ENCODE measurements at places on chromosomes 12 and 14.

GRCh38 chr14:104925214-104925854 lies 655 bp downstream of the PLD4 start:
- DNase-seq: no peak

GRCh38 chr12:78888568-78888967 lies 24.0 kb downstream of the SYT1 start:
- DNase-seq: no peak

DNA sequence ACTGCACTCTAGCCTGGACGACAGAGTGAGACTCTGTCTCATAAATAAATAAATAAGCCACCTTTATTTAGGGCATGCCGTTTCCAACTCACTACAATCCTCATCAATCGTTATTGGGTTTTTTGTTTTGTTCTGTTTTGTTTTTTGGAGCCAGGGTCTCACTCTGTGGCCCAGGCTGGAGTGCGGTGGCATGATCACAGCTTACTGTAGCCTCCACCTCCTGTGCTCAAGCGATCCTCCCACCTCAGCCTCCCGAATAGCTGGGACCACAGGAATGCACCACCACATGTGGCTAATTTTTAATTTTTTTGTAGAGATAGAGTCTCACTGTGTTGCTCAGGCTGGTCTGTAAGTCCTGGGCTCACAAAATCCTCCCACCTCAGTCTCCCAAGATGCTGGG lies 3.6 kb upstream of the ANAPC5 start:
- DNase-seq: no peak

DNA sequence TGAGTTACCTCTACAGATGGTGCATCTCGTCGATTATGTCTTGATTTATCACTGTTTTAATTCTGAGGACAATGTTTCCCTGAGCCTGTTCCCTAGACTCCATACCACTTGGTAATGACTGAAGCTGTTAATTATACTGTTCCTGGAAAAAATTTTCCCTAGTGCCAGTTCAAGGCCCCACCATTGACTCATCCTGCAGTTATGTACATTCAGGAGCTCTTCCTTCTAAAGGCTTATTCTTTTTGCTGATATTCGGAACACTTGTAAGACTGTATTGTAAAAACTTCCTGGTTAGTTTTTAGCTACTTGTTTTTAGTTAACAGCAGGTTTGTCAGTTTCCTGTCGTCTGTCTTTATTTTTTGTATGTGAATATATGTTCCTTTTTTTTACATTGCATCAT lies 30.4 kb upstream of the PPP2R5E start:
- no peak for DNase-seq

GRCh38 chr14:85535321-85535720 lies 5.4 kb downstream of the FLRT2 start:
- DNase-seq: peak; percentile 44

- no peak for DNase-seq
Measured at GRCh38 chr12:110280392-110280778, 662 bp upstream of the ATP2A2 start.

DNA sequence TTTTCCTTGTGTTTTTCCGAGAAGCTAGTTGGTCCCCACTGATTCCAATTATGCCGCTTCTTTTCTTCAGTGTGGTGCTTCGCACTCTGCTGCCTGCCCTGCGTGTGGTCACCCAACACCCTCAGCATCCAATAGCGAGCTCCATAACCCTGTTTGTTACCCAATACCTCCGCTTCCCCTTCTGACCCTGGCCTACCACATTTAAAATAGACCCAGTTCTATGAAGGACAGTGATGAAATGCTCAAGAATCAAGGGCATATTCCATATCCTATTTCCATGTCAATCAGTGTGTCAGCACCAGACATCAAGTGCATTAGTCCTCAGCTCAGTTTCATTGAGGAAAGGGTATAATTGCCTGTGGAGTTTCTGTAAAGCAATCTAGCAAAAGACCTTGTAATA lies 9.5 kb downstream of the NDRG2 start:
- no peak for DNase-seq

DNA sequence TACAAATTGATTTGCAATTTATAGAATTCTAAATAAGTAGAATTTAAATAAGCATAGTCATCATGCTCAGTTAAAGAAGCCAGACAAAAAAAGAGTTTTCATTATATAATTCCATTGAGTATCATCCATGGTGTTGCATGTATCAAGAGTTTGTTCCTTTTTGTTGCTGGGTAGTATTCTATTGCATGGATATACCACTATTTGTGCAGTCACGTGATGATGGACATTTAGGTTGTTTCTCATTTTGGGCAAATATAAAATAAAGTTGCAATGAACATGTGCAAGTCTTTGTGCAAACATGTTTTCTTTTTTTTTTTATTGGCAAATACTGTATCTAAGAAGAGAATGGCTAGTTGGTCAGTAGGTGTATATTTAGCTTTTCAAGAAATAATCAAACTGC lies 186.2 kb upstream of the FRMD6 start:
- DNase-seq: no peak

- no peak for DNase-seq
Measured at GRCh38 chr12:77343291-77343690, 277.9 kb upstream of the E2F7 start.

DNA sequence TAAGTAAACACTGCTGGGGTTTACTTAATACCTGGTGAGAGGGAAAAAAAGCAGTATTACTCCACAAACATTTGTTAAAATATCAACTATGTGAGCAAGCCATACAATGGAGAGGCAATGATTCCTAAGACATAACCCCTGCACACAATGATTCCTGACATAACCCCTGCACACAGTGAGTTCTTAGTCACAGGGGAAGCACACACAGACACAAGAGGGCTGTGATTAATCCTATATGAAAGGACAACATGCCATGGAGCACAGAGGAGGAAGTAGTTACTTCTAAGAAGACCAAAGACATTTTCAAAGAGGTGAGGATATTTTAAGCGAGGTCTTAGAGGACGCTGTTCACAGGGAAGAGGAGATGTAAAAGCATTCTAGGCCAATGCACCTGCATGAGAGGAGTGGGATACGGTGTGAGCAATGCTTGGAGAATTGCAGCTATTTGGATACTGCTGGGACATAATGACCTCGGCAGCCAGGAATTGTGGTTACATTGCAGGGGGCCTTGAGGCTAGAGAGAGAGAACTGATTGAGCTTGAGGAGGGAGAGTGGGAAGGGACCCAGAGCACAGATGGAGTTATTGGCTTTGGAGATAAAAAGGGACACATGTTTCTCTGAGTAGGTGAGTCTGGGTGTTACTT lies 211.9 kb downstream of the APAF1 start:
- no peak for DNase-seq

GRCh38 chr12:77882709-77883108 lies 52.0 kb downstream of the NAV3 start:
- no peak for DNase-seq

DNA sequence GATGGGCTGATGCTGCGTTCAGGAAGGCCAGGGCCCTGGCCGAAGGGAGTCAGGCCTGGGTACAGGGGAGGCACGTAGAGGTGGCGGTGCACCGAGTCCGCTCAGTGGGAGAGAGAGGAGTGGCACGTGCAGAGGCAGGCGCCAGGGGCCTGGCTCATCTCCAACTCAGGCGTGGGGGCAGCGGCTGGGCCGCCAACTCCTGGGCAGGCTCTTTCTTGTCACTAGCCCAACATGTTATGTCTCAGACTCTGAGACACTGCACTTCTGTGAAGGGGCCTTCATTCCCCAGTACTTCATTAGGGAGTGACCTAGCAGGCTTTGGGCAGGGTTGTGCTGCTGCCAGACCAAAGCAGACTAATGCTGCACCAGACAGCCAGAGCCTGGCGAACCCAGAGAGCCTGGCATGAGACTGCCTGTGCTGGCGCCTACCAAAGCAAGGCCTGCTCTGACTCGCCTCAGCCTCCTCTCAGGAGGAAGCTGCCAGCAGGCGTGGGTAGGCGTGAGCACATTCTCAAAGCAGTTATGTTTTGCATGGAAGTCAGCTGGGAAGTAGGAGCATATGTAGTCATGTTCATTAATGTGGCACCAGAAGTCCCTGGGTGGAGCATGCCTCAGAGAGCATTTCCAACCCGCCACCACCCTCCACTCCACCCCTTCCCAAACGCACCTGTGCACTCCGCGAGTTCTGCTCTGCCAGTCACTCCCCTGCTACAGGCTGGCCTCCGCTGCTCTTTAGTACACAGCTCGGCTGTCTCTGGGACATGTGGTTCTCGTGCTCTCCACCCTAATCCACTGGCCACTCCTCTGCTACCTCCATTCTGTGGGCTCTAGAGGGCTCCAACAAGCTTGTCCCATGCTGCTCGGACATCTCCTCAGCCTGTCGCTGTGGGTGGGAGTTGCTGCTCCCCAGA lies 9.7 kb downstream of the CKB start:
- DNase-seq: peak; percentile 65

- no peak for DNase-seq
Measured at GRCh38 chr14:64465831-64466554, 694 bp downstream of the AKAP5 start.

DNA sequence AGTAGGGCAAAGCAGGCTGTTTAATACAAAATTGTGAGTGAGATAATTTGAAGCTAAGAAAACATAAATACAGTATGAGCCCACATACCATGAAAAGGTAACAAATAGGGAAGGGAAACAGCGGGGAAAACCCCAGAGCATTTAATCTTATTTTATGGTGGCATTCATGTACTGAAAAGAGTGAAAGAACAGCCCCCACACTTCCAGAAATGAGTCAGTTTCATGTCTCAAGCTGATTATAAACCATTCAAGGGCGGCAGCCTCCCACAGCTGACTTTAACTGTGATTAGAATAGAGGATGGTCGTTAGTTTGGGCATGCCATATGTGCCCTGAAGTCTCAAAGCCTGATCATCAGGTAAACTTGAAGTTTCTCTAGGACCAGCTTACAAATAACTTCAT lies 64.5 kb downstream of the FOXG1 start:
- DNase-seq: no peak

DNA sequence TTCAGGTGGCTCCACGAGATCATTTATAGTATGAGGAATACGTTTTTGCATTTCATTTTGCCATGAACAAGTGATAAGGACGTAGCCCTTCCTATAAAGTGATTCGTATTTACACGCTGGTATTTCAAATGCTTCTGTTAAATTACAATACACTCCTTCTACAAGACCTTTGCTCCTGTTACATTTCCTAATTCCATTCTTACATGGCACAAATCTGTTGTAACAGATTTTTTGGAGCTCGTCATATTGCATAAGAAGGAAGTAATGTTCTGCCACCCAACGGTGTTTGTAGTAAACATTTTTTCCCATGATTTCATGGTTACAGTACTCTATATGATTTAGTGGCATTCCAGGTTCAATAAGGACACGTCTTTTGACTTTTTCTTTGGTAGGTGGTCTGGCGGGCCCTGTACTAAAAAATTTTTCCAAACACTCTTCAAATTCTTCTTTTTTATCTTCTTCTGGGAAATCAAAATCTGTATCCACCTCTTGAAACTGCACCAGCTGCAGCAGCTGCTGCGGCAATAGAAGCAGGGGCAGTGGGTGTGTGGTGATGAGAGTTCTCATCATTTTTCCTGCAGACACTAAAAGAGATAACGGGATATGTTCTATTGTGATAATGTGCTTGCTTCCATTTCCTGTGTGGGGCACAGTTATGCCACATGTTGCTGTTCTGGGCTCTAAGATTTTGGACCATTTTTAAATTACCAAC lies 4.2 kb downstream of the RNASE9 start:
- no peak for DNase-seq

GRCh38 chr12:32201976-32202375 lies 95.3 kb downstream of the BICD1 start:
- DNase-seq: no peak

DNA sequence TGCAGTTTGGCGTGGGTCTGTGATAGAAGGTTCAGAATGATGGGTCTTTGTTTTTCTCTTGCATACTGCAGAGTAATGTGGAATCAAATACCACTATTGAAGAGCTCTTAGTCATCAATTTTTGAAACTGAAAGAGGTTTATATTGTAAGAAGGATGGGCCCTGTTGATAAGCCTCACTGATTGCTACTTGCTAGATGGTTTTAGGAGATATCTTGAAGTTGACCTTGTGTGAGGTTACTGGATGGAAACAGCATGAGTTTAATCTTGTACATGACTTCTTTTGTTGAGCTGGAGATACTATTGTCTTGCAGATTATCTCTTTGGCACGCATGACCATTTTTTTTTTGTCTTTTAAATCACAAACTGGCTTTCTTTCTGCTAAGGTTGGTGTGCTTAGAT lies 13.8 kb downstream of the BICD1 start:
- no peak for DNase-seq

DNA sequence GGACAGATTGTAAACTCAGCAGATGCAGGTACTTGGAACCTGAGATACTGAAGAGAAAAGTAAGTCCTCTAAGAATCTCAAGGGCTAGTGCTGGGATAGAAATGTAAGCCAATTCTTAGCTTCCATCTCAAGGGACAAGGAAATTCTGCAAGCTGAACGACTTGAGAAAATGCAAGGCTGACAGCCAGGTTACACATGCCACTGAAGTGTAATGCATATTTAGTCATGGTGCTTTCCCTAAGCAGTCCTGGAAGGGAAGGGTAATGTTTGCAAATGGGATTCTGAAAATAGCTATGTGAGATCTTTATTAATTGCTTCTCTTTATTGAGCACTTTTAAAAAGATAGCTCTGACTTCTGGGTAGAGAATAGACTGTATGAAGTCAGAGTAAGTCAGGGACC lies 402.7 kb upstream of the SEL1L start:
- no peak for DNase-seq

GRCh38 chr12:33533527-33533926 lies 93.9 kb upstream of the SYT10 start:
- no peak for DNase-seq

- no peak for DNase-seq
Measured at GRCh38 chr12:130126023-130126432, 36.2 kb upstream of the FZD10 start.

DNA sequence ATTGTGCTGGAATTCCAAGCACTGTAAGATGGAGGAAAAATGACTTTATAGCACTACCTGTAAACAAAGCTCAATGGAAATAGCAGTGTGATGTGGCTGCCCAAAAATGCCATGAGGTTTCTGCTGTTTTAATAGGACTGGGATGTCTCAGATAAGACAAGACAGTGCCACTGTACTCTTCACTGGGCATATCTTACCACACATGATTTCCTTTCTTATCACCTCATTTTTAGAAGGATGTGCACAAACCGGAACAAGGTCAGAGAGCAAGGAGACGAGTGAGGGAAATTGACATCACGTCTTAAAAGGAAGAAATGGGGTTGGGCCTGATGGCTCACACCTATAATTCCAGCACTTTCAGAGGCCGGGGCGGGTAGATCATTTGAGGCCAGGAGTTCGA lies 38.4 kb upstream of the FGD4 start:
- DNase-seq: no peak

- no peak for DNase-seq
Measured at GRCh38 chr12:29695026-29695425, 88.7 kb downstream of the TMTC1 start.
